ENCODE measurements at places on chromosomes 7 and 10.

GRCh38 chr10:8116926-8117493 is 62.5 kb downstream of the GATA3 start:
- no peak for DNase-seq

GRCh38 chr7:82390936-82391335 is 52.6 kb downstream of the CACNA2D1 start:
- no peak for DNase-seq

- no peak for DNase-seq
Observed at GRCh38 chr7:155754165-155754564, 58.1 kb downstream of the SHH start.

GRCh38 chr7:30028749-30029635 is 780 bp downstream of the PLEKHA8 start:
- peak; percentile 62 for DNase-seq

GRCh38 chr10:1598393-1599153 is 138.8 kb downstream of the ADARB2 start:
- no peak for DNase-seq

- no peak for DNase-seq
Observed at GRCh38 chr7:37545619-37546534, 97.2 kb upstream of the ELMO1 start.

- DNase-seq: no peak
Observed at GRCh38 chr7:155084969-155085368, 14.8 kb downstream of the HTR5A start.

GRCh38 chr7:28180031-28180363 is 598 bp downstream of the JAZF1 start:
- no peak for DNase-seq

DNA sequence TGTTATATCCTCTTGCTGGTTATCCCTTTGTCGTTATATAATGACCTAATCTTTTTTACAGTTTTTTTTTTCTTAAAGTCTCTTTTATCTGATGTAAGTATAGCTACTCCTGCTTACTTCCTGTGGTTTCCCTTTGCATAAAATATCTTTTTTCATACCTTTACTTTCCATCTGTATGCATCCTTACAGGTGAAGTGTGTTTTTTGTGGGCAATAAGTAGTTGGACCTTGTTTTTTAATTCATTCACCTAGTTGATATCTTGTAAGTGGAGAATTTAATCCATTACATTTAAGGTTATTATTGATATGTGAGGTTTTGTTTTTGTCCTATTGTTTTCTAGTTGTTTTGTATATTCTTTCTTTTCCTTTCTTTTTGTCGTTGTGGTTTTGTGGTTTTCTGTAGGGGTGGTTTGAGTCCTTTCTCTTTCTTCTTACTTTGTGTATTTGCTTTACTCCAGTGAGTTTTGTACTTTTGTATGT is 168.6 kb downstream of the MLLT10 start:
- DNase-seq: peak; percentile 57

- DNase-seq: no peak
Observed at GRCh38 chr10:71259282-71259681, 46.9 kb downstream of the UNC5B start.

- no peak for DNase-seq
Observed at GRCh38 chr10:91520661-91521060, 110.5 kb downstream of the HECTD2 start.

DNA sequence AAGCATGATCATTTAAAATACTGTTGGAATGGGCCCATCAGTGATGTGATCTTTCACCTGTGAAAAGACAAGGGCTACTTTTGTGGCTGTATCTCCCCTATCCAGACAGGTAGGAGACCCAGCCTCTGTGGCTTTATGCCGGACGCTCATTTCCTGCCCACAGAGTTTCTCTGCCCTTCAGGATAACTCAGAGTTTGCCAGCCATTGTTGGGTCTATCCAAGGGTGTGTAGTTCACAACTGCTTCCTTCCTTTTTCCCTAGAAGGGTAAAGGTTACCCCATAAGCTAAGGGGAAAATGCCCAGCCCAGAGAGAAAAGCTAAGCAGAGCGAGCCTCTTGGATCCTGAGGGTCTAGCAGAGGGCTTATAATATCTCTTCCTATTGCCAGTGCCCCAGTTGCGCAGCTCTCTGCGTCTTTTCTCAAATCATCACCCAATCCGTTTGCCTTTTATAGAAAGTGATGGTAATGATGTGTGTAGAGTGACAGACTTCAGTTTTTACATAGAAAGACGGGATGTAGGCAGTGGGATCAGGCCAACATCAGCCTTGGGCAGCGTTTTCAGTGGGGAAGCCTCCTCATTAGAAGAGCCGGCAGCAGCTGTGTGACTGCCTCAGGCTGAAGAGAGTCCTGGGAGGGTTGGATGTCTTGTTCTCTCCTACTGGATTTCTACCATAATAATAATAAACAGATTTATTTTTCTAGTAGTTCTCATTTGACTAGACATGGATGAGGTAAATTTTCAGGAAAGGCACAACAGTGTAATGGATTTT is 80.5 kb downstream of the MET start:
- DNase-seq: no peak

GRCh38 chr7:134947831-134948230 is 38.5 kb upstream of the AGBL3 start:
- DNase-seq: no peak

- no peak for DNase-seq
Observed at GRCh38 chr10:25888627-25889026, 45.4 kb upstream of the MYO3A start.

- DNase-seq: peak; percentile 16
Observed at GRCh38 chr10:60943316-60944057, 498 bp downstream of the RHOBTB1 start.

GRCh38 chr10:114718374-114718773 is 60.3 kb upstream of the ABLIM1 start:
- DNase-seq: no peak

DNA sequence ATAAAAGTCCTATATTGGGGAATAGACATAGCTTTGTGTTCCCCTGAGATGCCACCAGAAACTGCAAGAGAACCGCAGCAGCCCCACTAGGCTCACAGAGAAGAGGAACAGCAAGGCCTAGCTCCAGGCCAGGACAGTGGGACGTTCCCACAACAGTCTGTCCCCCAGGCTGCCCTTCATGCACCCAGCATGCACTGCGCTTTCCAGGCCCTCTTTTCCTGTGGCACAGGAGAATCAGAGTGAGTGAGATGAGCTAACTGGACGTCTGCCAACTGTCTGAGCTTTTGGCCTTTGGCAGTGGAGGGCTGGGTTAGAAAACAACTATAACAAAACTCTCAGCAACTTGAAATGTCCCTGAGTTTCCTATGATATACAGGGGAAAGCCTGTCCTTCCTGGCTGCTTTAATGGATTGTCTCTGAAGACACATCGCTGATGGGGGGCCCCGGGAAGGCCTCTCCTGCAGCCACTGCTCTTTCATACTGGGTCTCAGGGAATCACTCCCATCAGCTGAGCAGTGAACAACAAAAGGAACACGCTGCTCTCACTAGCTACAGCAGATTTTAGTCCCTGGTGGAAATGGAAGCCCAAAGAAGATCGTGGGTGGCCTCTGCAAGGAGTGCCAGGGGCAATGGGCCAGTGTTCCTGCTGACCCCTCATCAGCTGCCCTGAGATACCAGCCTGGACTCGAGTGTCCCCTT is 53.5 kb downstream of the PODXL start:
- no peak for DNase-seq

DNA sequence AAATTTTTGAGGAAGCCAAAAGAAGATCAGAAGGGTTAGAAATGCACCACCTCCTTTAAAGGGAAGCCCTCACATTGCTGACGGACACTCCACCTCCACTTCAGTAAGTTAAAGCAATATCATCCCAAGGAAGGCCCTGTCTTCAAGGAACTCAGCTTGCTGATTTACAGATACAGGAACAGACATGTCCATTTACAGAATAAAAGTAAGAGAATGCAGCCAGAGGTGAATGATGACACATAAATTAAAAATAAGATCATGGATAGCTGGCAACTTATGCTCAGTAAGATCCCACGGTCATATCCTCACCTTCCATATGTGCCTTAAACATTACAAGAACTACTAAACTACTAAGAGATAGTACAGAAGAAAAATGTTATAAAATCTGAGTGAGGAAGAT is 20.4 kb downstream of the GRB10 start:
- DNase-seq: no peak

DNA sequence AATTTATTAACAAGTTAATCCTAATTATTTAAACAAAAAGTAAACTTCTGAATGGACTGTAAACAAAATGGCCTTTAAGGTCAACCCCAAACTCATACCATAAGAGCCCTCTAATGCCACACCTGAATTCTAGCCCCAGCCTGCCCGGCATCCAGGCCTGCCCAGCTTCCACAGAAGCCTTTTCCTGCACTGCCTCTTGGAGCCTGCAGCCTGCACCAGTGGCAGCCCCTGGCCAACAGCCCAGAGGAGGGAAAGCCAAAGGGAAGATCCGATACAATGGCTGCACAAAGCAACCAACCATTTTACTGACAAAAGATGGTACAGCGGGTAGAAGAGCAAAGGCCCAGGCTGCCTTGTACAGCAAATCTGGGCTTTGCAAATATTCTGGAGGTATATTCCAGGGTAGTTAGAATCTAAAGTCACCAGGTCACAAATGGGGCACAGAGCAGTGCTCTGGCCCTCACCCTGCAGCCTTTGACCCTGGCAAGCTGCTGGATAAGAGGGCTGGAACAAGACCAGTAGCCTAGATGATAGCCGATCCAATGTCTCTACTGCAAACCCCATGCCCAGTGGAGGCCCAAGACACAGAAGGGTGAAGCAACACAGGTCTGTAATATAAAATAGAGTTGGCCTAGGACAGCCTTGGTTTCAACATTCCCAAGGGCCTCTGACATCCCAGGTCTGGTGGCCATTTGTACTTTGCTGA is 12.5 kb upstream of the CH25H start:
- DNase-seq: no peak

DNA sequence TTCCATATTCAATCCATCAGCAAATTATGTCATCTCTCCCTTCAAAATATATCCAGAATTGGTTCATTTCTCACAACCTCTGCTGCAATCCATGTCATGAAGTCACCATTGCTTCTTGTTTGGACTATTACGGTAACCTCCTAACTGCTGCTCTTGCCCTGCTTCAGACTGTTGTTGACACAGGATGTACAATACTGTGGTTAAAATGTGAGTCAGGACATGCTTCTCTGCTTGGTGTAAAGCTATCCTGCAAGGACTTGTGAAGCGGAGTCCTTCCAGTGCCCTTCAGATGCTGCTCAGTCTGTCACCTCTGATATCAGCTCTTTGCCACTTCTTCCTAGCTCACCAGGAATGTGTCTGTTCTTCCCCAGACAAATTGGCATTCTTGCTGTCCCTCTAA is 10.4 kb upstream of the NXPH1 start:
- DNase-seq: no peak

DNA sequence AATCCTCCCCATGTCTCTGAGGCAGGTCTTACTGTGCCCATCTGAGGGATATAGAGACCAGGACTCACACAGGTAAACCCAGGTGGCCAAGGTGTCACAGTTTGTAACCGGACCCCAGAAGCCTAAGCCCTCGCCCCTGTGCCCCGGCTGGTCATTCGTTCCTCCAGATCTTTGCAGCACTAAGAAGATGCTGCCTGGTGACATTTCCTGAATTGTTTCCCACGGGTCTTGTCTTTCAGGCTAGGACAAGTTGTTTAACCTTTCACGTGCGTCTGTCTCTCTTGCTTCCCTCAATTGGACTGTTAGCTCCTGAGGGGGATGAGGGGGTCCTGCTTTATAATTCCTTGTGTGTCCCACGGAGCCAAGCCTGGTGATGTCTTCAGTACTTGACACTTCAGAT is 158.0 kb downstream of the KCNMA1 start:
- no peak for DNase-seq

DNA sequence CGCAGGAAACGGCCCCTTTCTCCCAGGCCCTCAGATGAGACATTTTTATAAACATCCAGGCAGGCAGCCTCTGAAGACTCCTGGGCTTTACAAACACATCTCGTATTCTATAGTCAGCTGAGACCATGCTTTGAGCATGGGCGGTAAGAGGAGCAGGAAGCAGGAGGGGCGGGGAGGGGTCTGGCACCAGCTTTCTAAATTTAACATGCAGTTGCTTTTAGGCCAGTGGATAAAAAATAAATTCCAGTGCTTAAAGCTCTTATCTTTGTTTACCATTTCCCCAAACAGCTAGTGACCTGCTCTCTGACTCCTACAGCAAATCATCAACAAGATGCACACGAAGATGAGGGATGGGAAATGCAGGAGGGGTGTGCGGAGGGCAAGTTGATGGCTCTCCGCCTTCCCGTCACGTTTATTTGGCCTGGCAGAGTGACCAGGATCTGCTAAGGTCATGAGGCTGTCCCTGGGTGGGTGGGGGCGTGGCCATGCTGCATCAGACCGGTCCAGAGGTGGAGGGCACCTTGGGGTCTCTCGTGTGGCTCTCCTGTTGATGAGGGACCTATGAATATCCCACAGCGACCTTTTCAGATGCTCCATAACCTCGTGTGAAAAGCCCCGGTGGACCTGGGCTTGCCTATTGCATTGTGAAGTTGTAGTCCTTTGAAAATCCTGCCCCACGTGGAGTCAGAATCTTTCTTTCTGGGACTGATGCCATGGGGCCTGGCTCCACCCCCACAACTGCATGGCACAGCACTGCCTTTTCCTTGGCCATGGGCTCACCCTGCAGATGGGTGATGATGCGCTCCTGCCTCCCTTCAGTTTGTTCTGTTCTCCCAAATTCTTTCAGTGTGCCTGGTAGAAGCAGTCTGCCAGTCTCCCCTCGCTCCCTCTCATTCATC is 67.5 kb downstream of the PARP12 start:
- no peak for DNase-seq

GRCh38 chr10:6766131-6766801 is 186.2 kb upstream of the PRKCQ start:
- DNase-seq: no peak

- no peak for DNase-seq
Observed at GRCh38 chr7:29421010-29421956, 142.4 kb upstream of the PRR15 start.

GRCh38 chr7:104111271-104111670 is 96.5 kb downstream of the ORC5 start:
- no peak for DNase-seq

GRCh38 chr10:78953799-78954297 is 114.9 kb upstream of the ZMIZ1 start:
- no peak for DNase-seq

- no peak for DNase-seq
Observed at GRCh38 chr7:107969856-107970255, 33.1 kb downstream of the LAMB1 start.

GRCh38 chr7:96479015-96479645 is 157.2 kb upstream of the SLC25A13 start:
- no peak for DNase-seq

GRCh38 chr10:32981760-32982159 is 23.7 kb upstream of the ITGB1 start:
- peak; percentile 67 for DNase-seq

DNA sequence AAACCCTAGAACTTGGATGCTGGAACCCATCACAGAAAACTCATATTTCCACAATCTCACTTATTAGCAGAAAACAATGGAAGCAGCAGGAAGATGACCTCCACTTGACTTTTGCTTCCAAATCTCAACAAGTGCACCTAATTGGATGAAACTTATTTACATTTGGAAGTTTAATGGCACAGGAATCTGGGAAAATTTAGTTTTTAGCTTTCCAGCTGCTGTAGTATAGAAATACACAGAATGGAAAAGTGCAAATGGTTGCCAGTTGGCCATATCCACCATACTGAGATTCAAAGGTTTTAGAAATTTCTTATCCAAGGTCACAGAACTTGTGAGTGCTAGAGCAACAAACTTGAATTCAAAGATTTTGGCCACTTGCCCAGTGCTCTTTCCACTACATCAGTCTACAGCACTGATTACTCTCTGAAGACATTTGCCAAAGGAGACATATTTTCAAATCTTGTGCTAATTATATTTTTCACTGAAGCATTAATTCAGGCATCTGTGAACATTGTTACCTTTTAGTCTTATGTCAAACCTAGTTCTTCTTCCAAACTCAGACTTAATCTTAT is 9.3 kb upstream of the AHR start:
- no peak for DNase-seq

GRCh38 chr7:15228831-15229230 is 326.3 kb upstream of the DGKB start:
- no peak for DNase-seq

Data from natural killer cell (primary cell).